ENCODE measurements at places on chromosomes 12 and 14.

GRCh38 chr14:105602243-105602750 lies 75.9 kb downstream of the TMEM121 start:
- no peak for DNase-seq

DNA sequence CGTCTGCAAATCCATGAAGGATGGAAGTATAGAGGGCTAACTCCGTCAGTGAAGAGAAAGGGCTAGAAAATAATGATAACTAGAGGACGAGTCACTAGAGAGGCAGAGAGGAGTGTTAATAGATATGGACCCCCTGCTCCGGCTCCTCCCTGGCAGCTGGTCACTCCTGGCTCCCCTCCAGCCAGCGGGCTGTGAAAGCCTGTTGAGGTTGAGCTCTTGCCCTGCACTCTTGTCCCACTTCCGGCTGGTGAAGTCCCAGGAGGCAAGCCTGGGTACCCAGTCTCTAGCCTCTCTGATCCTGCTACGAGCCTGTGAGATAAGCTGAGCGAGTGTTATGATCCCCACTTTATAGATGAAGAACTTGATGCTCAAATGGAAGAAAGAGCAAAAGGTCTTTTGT lies 90.3 kb downstream of the RFX4 start:
- no peak for DNase-seq

- DNase-seq, result no peak
Measured at GRCh38 chr14:58765843-58766242, 128.1 kb downstream of the DACT1 start.

- DNase-seq, result no peak
Measured at GRCh38 chr12:76810671-76811419, 46.9 kb downstream of the ZDHHC17 start.

- no peak for DNase-seq
Measured at GRCh38 chr12:96502477-96502876, 13.1 kb downstream of the CFAP54 start.

GRCh38 chr12:48678551-48679185 lies 3.4 kb downstream of the KANSL2 start:
- no peak for DNase-seq

DNA sequence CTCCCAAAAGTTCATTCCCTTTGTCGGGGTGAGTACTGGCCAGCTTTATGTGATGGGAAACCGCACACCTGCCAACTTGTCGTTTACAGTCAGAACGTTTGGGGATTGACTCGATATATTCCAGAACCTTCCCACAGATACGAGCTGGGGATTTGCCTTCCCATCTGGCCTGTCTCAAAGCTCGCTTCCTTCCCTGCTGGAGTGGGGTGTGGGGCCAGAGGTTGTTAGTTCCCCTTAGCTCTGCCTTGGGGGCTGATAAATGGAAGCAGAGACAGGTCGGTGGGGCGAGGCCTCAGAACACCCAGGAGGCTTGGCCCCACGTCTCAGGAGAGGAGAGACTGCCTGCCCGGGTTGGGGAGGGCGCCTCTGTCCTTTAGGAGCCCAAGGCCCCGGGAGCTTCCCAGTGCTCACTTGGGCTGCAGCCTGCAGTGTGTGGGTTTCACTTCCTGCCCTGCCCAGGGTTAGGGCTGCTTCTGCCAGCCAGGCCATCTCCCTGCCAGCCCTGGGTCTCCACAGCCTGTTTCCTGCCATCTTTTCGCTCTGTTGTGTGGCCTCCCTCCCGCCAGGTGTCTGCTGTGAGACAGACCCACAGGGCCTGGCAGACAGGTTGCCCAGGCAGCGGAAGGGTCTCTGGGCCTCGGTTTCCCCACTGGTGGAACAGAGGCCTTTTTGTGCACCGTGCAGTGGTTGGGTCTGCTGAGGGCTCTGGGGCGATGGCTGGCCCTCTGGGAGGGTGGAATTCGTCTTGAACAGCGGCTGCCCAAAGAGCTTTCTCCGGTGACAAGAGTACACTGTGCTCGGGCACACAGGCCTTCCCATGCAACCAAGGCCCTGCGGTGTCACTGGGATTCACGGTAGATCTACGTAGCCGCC lies 8.1 kb upstream of the TEX22 start:
- DNase-seq, result no peak

DNA sequence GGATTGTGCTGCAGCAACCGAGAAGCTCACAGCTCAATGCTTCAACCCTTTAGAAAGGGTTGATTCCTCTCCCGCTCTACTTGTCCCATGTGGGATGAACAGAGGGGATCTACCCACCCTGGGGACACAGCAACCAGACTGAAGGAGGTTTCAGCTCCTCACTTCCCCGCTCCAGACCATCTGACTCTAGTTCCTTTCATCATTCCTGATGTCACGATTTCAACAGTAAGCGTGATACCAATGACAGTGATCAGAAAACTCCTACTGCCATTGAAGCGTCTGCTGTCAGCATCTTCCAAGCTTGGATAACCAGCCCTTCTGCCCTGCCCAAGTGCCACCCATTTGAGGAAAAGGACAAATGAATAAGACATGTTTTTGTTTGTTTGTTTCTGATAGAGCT lies 14.3 kb downstream of the SERPINA1 start:
- no peak for DNase-seq

DNA sequence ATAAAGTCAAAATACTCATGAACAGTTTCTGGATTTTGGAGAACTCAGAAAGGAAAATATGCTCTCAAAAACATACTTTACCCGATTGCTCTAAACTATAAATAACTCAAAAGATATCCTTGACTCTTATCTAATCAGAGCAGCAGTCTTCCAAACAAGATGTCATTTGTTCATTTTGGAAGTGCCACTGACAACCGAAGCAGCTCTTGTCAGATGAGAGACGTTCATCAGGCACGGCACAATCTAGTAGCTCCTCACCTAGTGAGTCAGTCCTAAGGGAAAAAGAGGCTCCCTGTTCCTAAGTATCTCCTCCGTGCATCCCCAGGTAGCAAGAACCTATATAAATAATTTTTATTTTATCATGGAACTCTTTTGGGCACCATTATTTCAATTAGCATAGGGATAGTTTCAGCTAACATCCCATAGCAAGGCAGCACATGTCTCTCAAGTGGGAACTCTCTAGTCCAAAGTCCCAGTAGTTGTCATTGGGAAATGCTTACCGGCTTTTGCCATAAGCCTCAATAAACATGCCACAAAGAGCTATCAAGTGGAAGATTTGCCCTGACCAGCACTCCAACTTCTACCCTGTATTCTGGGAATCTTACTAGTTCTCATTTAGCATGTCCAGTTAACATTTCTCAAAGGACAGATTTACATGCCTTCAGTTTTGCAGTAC lies 14.1 kb upstream of the TMEM263 start:
- no peak for DNase-seq

DNA sequence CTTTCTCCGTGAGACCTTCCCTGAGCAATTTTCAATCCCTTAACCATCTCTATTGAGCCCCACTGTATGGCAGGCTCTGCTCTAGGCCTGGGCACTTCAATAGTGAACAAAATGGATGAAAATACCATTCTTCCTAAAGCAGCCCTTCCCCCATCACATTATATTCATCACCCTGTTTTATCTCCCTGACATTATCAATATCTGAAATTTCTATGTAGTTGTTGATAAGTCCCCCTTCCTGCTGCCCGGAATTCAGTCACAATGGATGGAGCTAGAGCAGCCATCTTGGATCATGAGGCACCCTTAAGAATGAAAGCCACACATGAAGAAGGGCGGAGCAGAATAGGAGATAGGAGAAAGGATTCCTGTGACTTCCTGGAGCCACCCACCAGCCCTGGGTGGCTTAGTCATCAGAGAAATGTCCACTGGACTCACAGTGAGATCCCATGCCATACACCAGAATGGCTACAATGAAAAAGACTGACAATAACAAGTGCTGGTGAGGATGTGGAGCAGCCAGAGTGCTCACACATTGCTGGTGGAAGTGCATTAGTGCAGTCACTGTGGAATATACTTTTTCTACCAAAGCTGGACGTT lies 33.9 kb downstream of the SCARB1 start:
- DNase-seq, result no peak

DNA sequence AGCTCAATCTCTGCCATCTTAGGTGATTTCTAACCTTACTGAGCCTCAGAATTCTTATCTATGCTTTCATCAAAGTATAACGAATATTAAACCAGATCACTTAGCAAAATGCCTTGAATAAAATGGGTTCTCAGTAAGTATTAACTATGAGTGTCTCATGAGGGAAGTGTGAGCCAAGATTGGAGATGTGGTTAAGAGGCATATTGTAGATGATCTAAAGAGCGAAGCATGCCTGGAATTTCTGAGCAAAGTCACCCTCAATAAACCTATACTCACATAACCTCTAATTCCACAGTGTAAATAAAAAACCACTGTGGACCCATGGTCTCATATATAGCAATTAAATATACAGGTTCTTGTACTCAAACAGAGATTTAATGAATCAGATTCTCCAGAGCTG lies 193.1 kb upstream of the FSCB start:
- no peak for DNase-seq

DNA sequence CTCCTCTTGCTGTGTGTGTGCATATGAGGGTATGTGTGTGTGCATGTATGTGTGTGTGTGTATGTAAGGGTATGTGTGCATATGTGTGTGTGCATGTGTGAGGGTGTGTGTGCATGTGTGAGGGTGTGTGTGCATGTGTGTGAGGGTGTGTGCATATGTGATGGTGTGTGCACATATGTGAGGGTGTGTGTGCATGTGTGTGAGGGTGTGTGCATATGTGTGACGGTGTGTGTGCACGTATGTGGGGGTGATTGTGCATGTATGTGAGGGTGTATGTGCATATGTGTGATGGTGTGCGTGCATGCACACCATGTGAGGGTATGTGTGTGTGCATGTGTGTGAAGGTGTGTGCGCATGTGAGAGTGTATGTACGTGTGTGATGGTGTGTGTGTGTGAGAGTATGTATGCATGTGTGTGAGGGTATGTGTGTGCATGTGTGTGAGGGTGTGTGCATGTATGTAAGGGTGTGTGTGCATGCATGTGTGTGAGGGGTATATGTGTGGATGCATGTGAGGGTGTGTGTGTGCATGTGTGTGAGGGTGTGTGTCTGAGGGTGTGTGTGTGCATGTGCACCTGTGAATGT lies 15.4 kb downstream of the DAO start:
- no peak for DNase-seq

DNA sequence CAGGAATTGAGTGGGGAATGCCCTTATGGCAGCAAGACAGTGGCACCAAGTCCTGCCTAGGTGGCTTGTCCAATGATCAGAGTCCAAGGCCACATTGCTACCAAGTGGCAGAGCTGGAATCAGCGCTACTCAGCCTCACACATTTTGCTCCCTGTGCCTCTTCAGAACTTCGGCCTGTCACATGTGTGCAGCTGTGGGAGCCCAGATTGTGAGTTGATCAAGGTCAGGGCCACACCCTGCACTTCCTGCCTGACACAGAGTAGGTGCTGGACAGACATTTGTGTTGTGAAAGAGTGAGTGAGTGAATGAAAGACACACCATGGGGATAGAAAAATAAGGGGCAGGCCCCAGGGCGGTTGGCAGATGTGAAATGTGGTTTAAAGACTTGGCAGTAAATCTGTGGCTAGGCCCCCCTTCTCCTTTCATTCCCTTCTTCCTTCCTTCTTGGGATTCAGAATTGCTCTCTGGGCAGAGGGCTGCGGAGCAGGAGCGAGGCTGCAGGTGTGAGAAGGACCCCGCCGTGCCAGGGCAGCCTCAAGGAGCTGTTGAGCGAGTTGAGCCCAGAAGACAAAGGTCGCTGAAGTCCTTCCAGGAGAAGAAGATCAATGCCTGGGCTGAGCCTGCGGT lies 83.5 kb downstream of the SLC25A47 start:
- DNase-seq, result no peak

DNA sequence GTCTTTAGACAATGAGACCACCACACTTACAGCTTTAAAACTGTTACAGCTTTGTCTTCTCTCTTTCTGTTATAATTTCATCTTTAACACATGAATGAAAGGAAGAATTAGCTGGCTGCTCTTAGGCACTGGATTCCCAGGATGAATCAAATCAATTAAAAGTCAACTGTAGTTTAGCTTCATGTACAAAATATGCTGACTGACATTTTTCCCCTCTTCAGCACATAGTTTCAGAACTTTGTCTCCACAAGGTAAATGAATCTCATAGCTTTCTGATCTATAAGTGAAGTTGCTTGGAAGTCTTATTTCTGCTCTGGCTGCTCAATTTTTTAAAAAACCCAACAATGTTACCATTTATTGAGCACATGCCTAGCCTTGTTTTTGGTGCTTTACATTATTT lies 293.8 kb downstream of the GRIN2B start:
- no peak for DNase-seq

- no peak for DNase-seq
Measured at GRCh38 chr14:99260587-99261551, 11.1 kb downstream of the BCL11B start.

DNA sequence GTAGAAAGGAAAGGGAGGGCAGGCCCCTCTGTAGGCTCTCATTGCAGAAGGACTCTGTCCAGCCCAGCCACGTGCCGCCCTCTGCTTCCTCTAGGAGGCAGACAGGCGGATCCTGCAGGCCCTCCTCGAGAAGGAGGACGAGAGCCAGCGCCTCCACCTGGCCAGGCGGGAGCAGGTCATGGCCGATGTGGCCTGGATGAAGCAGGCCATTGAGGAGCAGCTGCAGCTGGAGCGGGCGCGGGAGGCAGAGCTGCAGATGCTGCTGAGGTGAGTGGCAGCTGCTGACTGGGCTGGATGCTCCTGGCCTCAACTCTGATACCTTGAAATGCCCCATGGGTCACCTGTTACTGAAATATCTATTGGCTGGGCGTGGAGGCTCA lies 10.9 kb downstream of the TCHP start:
- DNase-seq, result no peak

DNA sequence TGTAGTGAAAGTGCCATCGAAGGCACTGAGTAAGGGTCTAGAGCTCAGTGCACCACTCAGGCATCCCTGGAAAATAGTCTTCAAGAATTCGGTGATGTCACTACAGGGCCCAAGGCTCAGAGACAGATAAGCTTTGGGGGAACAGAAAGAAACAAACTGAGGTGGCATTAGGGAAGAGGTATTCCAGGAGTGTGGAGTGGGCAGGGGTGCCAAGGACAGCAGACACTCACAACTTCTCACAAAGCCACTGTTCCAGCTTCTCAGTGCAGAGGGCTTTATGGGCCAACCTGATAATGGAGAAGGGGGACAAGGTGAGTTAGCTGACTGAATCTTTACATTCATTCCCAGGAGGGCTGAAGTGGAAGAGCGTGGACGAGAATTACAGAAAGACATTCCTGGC lies 2.1 kb downstream of the LALBA start:
- no peak for DNase-seq

DNA sequence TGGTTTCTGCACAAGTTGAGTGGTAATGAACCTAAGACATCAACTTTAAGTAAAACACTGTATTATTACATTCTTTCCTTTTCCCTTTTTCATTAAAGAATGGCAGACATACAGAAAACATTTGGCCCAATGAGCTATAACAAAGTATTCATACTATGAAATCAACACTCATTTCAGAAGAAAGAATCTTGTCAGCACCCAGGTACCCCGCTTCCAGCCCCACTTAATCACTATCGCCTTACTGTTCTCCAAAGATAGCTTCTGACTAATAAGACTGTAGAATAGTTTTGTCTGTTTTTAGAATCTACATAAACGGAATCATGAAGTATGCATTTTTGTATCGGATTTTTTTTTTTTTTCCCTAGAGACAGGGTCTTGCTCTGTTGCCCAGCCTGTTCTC lies 9.5 kb downstream of the CNTN1 start:
- DNase-seq, result no peak

- no peak for DNase-seq
Measured at GRCh38 chr12:22850185-22850584, 225.2 kb downstream of the ETNK1 start.

Measured in esophagus squamous epithelium (tissue), 5 donors.